ENCODE measurements at places on chromosomes 3 and 15.

DNA sequence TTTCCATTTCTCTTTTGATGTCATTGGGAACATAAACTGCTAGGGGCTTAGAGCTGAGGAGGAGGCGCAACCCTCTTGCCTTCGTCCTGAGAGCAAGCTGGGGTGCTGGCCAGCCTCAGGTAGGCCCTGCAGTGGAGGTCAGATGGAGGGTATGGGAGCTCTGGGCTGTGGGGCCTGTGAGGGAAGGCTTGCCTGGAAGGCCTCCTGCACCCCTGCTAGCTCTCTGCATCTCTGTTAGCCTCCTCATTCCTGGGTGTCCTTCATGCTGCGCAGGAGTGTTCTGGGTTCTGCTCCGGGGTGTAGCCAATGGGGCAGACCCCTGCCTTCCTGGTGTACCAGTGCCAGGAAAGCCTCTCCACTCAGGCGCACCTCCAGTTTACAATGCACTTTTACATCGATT, 11.8 kb downstream of the GP5 start:
- no peak for DNase-seq

DNA sequence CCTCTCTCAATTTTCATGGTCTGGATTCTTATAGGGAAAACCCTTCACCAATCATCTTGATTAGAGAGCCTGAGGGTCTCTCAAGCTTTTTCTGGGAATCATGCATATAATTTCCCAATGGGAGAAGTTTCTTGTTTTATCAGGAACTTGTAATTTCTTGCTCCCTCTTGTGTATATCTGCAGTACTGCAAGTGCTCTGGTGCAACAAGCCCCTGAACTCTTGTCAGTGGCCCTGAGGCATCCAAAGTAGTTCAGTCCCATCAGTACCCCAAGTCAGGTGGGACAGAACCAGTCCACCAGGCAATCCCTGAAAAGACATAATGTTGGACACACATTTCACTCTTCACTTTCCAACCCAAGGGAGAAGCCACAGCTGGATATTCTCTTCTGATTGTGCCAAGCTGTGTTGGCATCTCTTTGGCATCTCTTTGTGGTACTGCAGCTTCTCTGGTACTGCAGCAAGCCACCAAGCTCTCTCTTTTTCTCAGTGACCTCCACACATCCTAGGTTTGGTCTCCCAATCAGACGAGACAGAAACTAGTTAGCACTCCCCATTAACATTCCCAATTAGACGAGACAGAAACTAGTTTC, 214.5 kb downstream of the ZIC4 start:
- peak; percentile 77 for DNase-seq

DNA sequence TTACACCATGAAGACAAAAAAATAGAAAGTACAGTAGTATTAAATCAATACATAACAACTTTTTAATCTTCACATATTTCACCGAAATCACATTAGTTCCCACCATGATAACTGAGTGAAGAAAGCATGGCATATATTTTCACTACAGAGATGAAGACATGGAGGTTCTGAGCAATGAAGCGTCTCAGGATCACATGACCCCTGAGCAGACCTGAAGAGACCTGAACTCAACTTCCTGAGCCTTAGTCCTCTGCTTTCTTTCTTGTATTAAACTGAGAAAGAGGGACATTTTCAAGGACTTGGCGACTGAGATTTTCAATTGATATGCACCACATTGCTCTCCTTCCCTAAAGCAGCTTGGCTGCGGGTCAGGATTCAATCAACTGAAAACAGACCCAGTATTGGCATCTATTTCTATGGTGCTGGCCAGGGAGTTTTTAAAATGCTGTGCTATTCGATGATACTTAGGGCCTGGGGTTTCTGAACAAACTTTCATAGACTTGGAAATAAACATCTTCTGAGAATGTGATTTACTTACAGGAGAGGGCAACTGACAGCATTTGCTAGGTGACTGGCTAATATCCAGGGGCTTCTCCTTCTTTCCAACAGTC, 165.1 kb downstream of the LSAMP start:
- no peak for DNase-seq

DNA sequence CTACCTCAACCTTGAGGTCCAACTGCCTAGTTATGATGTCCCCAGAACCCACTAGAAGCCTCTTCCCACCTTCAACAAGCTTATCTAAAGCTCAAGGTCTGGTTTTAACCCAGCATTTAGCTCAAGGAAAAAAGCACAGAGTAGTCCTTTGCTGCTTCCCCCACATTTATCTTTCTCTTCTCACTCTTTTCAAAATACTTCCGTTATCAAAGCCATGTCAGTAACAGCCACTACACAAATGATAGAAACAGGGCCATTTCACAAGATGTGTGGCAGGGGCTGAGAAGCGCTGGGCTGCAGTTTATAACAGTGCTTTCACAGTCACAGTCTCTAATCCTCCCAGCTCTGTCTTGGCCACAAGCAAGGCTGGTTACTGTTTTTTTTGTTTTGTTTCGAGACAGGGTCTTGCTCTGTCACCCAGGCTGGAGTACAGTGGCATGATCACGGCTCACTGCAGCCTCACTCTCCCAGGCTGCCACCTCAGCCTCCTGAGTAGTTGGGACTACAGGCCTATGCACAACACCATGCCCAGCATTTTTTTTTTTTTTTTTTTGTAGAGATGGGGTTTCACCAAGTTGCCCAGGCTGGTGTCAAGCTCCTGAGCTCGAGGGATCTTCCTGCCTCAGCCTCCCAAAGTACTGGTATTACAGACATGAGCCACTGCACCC, 218.8 kb downstream of the OSBPL10 start:
- DNase-seq: no peak

GRCh38 chr15:78223396-78224022, 10.9 kb downstream of the ACSBG1 start:
- DNase-seq: no peak

GRCh38 chr15:75349851-75350588, 3.2 kb downstream of the NEIL1 start:
- no peak for DNase-seq

GRCh38 chr3:15291589-15292541, 40.5 kb downstream of the SH3BP5 start:
- DNase-seq: no peak

GRCh38 chr3:195809291-195809785, 2.4 kb downstream of the MUC4 start:
- DNase-seq: no peak

DNA sequence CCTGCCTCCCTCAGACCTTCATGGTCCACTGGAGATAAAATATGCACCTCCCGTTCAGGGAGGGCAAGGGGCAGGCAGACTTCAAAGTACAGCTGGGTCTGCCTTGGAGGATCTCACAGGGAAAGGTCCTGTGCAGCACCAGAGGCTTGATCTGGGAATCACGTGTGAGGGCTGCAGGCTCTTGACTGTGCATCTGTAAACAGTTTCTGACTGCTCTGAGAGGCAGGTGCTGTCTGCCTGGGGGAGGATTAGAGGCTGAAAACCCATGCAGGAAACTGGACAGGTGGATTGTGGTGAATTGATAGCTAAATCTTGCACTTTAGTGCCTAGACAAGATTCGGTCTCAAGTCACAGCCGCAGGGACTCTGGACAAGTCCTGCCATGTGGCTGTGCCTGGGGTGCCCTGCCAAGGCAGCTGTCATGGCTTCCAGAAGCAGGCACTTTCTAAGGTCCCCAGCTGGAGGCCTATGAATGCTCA, 239.3 kb downstream of the EPHB1 start:
- no peak for DNase-seq

DNA sequence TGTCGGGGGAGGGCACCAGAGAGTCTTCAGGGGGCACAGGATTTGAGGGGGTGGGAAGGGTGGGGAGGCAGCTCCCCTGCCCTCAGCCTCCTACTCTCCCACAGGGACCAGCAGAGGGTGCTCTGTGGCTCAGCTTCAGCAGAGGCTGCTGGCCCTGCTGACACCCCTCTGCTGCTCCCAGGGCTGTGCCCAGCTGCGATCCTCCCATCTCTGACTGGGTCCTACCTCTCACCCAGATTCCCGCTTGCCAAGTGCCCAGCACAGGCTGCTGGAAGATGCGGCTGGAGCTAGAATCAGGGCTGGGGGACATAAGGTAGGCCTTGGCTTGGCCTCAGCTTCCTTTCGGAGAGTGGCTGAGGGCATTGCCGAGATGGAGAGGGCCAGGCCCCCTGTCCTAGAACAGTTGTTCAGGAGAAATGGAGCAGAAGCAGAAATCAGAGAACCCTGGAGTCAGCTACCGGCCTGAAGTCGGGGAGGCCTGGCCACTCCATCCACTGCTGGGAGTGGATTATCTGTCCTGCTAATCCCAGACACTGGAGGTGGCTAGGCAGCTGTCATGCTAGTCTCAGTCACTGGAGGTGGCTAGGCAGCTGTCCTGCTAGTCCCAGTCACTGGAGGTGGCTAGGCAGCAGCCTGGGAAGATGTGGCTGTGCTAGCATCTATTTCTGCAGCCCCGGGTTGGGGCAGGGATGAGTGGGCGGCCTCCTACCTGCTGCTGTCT, 3.9 kb downstream of the GRM2 start:
- peak; percentile 15 for DNase-seq

- no peak for DNase-seq
Measured at GRCh38 chr15:92653836-92654539, 1.6 kb downstream of the FAM174B start.

GRCh38 chr3:112539825-112540650, 21.7 kb downstream of the ATG3 start:
- DNase-seq: no peak

- DNase-seq: no peak
Measured at GRCh38 chr15:81530271-81530691, 156.3 kb upstream of the TMC3 start.

DNA sequence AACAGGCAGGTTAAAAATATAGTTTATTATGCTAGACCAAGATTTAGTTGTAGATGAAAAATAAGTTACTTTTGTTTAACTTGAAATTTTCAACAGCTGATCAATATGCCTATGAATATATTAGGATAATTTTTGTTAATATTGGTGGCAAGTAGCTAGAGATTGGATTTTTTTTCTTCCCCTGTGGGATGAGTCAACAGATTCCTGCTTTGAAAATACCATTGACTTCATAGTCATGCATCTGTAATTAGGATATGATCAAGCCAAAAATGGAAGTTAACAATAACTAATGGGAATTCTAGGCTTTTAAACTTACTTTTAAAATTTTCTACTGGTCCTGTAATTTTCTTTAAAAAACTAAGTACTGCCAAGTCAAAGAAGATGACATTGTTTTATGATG, 211.7 kb downstream of the ZIC1 start:
- no peak for DNase-seq

DNA sequence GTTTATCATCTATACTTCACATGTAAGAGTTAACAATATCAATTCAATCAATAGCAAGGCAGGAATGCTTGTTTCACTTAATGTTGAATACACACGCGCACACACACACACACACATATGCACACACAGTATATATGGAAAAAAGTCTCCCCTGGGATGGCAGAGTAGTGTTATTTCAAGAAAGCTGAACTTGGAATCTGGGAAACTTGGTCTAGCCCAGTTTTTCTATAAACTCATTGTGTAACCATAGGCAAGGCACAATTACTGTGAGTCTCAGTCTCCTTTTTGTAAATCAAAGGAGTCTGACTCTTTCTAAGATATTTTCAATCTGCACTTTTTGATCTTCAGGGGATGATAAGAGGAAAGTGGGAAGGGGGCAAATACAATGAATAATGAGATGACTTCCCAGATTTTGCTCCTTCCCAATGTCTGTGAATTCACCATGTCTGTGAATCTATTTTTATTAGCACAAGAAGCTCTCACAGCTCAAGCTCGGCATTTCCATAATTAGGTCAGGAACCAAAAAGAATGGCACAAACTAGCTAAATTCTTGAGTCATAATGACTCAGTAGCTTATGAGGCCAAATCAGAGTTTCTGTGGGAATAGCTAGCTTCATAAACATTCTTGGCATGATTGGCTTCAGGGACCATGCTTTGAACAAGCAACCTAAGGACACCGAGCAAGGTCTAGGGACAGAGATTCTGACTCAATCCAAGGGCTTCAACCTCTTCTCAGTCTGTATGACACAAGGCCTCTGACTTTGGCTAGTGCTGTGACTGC, 227.4 kb upstream of the DCBLD2 start:
- DNase-seq: peak; percentile 90

GRCh38 chr3:47016934-47017435, 37.5 kb downstream of the NBEAL2 start:
- peak; percentile 77 for DNase-seq

- DNase-seq: no peak
Measured at GRCh38 chr15:80576519-80577090, 118.5 kb upstream of the ABHD17C start.

GRCh38 chr15:40115670-40116093, 7.0 kb upstream of the BMF start:
- peak; percentile 50 for DNase-seq
